ENCODE measurements at places on chromosomes 13 and 19. TPM values are rescaled to one million over a fixed set of nuclear protein-coding genes. Genes with fewer than 3 reads are reported as not detected.

- no peak for DNase-seq
These were observed 9.7 kb downstream of the RNASEH2B start for GRCh38 chr13:50919277-50919676.

GRCh38 chr13:50214514-50214913 lies 199.3 kb downstream of the KCNRG start:
- no peak for DNase-seq

- DNase-seq: no peak
These were observed 42.5 kb downstream of the CELF5 start for GRCh38 chr19:3266792-3267514.

DNA sequence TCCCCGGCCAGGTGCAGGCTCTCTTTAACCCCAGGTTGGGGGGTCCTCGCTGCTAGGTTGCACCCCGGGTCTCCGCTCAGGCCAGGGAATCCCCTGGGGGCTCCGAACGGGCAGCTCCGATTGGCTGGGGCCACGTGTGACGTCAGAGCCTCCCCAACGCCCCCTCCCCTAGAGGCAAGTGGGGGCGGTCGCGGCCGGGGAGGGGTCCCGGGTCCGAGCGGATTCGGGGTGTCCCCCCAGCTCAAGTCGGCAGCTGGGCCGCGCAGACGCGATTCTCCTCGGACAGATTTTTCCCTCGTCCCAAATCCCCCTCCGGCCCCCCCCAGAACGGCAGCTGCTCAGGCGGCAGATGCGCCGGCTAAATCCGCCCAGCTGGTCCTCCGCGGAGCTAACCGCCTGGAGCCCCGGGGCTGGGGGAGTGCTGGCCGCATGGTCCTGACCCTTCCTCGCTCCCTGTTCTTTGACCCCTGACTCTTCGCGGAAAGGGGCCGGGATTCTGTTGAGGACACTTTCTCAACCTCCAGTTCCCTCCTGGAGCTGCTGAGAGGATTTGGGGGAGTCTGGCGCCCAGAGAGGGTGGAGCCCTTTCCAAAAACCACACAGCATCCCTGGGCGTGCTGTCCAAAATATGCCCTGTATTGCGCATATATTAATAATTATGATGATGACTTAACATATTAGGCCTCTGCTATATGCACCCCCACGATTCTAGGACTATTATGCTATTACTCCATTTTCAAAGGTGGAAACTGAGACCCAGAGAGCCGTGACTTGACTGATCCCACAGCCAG lies 25.4 kb upstream of the SEMA6B start:
- DNase-seq: no peak

- no peak for DNase-seq
These were observed 47.2 kb downstream of the SMARCA4 start for GRCh38 chr19:11007962-11008532.

DNA sequence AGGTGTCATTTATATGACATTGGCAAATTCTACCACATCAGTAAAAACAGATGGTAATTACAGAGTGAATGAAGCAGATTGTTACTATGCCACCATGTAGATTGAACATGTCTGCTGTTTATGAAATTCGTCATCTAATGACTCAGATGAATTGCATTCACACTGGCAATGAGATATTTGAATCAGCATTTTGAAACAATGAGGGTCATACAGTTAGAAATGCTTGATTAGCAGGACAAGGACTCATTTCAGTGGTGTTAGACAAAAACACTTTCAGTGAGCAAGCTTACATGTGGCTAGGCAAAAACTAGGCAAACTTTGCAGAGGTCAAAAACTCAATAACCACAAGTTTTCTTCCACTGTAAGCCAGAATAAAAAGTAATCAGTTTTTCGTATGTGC lies 1165.0 kb downstream of the SLITRK1 start:
- DNase-seq: no peak

DNA sequence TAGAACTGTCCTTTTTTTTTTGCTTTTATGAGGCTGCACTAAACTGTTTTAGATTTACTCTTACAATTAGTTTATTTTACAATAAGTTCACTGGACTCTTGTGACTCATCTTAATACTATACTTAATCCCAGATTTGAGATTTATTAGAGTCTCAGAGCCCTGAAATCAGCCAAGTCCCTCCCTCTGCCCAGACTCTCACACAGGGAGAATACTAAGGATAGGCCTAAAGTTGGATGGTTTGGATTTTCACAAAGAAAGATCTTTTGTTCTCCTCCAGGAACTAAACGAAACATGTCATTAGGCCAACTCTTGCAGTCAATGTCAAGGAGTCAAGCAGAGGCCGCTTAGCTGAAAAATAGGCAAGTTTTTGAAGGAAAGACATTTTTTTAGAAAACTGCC lies 42.7 kb upstream of the MIR17HG start:
- no peak for DNase-seq

GRCh38 chr13:48773531-48774275 lies 120.0 kb downstream of the CYSLTR2 start:
- DNase-seq: no peak

- DNase-seq: no peak
These were observed 257.5 kb downstream of the ITGBL1 start for GRCh38 chr13:101709952-101710351.

GRCh38 chr13:110302997-110303396 lies 4.0 kb downstream of the COL4A1 start:
- DNase-seq: no peak

DNA sequence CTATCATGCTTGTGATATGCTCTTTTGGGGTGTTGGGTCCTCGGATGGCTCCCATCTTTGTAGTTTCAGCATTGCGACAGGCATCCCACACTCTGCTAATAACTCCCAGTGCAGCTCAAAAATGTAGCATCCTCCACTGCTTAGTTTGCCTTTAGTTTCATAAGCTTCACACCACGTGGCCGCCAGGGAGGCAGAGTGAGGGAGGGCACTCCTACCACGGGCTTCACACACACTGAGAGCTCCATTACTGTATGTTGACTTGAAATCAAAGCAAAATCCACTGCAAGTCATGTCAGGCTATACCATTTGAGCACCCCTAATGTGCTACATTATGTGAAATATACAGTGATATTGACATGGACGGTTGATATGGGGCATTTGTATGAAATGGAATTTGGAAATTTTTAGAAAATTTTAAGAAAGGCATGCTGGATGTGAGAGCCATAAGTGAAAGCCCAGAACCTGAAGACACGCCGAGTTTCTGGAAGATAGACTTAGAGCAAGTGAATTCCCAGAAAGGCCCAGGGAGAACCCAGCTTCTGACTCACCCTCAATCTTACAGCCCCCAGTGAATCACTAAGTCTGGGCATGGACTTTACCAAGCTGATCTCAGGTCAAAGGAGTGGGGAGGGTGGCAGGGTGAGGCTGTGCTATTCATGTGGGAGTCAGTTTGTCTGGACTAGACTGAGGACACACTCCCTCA lies 94.1 kb downstream of the HSPH1 start:
- DNase-seq: no peak

DNA sequence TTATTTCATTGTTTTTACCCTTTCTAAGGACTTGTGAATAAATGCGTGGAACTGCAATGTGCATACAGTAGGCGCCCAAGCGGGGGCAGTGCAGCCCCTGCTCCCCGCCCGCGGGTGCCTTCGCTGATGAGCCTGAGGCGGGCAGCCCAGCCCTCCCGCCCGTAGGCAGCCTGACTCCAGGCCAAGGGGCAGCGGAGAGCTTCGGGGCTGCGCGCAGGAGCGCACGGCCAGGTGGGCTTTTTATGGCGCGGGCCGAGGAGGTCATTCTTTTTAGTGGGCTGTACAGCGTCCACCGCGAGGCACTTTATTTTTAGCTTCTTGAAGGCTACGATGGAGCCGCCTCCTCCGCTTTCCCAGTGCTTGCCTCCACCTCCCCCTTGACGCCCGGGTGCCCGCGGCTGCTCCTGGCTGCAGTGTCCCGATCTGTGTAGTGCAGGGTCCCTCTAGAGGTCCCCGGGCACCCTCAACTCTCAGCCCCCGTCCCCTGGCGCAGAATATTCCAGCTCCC lies 60.5 kb downstream of the CCNE1 start:
- no peak for DNase-seq

GRCh38 chr13:93882086-93882651 lies 597.3 kb downstream of the DCT start:
- no peak for DNase-seq

- no peak for DNase-seq
These were observed 23.7 kb upstream of the MAB21L1 start for GRCh38 chr13:35500144-35500543.

The PRSS57 gene
- not detected for total RNA-seq

The KIR2DL3 gene
- total RNA-seq: not detected

The ZNF554 gene
- 4.2 TPM for total RNA-seq

The ATP1A3 gene
- 375 TPM for total RNA-seq

The GJB6 gene
- total RNA-seq: not detected

The OR7G3 gene
- total RNA-seq: not detected

The PSG11 gene
- total RNA-seq: not detected

The TNFSF9 gene
- 0.38 TPM for total RNA-seq

The SIGLEC12 gene
- 0.11 TPM for total RNA-seq

The ZNF780B gene
- total RNA-seq: 26.6 TPM
